ENCODE measurements at places on chromosomes 3 and 15.

DNA sequence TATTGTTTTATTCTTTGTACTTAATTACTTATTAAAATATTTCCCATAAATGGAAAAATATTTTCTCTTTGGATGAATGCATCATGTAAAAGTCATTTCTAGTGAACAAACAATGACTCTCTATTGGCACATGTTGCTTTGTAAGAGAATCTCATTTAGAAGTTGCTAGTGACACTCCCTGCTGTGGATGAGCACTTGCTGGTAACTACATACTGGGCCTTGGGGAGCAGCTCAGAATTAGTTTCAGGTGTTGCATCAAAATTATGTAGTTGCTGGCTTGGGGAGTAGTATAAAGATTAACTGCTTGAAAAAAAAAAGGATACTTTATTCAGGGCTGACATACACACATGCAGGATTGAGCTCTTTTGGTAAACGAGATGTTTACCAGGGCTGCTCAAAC is 80.3 kb upstream of the KCNAB1 start:
- DNase-seq = no peak

GRCh38 chr3:172840913-172841312 is 90.4 kb downstream of the ECT2 start:
- DNase-seq = no peak

GRCh38 chr15:22989576-22990477 is 9.7 kb upstream of the CYFIP1 start:
- peak; percentile 32 for DNase-seq

DNA sequence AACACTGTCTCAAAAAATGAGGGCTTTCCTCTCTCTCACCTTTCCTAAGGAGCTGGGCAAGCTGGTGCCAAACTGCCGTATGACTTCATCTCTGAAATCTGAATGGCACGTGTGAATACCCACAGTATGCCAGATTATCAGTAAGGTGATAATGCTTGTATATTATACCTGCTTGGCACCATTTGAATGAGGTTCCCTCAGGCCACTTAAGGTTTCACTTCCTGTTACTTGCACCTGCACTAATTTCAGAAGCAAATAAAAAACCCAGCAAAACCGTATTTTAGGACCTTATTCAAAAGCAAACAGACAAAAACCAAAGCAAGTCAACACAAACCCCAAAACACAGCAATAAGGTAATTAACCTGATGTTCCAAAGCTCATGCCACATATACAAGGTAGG is 19.7 kb downstream of the FOXP1 start:
- no peak for DNase-seq

DNA sequence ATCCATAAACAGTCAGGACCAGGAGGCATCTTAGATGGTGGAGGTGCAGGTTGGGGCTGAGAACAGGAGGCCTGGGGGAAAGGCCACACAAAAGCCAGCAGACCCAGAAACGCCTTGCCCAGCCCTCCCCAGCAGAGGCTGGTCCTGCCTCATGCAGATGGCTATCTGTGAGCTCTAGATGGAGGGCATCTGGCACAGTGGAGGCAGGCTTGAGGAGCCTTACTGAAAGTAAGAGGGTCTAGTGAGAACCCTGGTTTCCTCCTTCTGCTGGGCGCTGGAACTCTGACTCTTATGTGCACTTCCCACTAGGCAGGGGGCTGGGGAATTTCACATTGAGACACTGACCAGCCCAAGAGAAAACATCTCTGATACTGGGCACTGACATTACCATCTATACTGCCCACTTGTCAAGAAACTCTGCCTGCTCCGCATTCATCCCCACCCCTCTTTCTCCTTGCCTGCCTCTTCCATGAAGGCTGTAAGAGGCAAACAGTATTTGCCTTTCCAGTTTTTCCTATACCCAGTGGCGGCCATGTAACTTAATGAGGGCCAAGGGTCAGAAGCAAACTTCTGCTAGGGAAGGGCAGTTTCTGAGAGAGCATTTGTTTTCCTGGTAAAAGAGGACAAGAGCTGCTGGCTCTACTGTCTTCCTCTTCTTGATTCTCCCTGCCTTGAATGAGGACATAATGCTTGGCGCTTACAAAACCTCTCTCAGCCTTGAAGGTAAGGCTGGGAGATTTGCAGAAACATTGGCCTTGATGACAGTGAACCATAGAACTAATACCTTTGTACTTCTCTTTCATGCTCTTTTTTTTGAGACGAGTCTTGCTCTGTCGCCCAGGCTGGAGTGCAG is 4.4 kb upstream of the SCN5A start:
- DNase-seq = no peak

DNA sequence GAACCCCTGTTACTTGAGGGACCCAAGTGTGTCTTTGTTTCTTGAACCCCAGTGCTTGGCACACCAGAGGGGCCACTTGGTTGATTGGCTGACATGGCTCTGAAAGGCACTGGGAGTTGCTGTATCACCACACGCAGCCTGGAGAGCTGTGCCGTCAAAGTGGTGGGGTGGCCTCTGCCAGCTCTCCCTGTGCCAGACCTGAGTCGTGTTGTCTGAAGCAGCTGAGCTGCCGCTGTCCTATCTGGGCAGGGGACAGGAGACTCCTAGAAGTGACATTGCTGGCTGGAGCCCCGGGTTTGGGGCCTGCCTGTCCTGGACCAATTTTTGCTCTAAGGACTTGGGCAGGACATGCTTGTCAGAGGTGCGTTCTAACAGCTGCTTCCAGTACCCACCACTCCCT is 5.5 kb upstream of the SNX22 start:
- no peak for DNase-seq

GRCh38 chr3:57135964-57136719 is 29.0 kb downstream of the IL17RD start:
- DNase-seq = no peak
